ENCODE measurements at places on chromosomes 3 and 15.

GRCh38 chr3:47296562-47297302 lies 14.0 kb downstream of the KLHL18 start:
- no peak for DNase-seq

DNA sequence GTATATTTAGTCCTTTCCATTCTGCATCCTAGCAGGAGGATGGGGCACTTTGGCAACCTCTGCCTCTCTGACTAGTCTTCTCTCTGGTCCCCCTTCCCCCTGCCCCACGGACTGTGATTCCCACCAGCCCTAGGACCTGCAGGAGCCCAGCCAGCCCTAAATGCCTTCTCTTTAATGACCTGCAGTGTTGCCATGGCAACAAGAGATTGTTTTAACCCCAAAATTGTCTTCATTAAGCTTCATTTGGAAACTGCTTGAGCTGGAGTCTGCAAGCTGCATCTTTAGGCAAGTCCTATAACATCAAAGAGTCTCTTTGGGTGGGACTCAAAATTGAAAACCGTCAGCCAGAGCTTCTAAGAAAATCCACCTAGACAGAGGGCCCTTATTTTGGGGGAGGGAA lies 59.7 kb upstream of the ANKRD34C start:
- no peak for DNase-seq

GRCh38 chr3:41198526-41198925 lies 779 bp upstream of the CTNNB1 start:
- DNase-seq = no peak

DNA sequence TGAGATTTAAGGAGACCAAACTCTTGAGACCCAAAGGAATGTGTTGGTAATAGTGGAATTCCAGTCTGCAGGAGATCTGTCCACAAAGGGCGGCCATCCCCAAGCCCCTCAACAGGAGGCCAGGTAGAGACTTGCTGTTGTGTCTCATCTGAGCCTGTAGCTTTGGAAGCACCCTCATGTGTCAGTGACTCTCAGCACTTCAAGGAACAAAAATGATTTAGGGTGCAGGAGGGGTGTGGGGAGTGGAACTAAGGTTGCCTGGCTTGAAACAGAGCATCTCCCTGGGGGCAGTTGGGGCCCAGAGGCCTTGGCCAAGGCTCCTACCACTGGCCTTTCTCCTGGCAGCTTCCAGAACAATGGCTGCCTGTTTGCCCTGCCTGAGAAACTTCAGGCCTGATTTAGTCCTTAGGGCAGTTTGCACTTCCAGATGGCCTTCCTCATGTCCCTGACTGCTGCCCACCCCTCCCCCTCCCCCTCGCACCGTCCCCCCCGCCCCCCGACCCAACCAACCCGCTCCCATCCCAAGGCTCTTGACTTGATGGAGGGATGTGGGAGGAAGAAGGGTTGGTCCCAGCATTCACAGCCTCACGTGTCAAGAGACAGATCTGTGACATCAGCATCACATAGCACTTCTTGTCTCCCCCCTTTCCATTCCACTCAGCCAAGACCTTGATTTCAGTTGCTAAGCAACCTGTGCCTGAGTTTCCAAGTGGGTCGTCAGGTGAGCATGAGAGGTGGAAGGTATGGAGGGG lies 77.1 kb downstream of the CORO2B start:
- no peak for DNase-seq

DNA sequence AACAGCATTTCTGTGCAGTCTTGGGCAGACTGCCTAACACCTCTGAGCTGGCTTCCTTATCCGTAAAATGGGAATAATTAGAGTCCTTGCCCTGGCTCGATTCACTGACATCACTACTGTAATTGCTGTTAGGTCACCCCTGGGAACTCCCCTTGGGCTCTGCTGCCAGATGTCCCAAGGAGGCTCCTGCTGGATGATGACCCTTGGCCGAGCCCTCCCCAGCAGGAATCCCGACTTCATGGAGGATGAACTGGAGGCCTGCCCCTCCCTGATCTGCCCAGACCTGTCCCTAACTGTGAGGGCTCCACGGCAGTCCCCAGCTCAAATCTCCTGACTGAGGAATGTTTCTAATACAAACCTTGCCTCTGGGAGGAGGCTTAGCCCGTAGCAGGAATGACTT lies 18.0 kb downstream of the ESYT3 start:
- DNase-seq = no peak

GRCh38 chr3:121809249-121809648 lies 25.6 kb downstream of the IQCB1 start:
- no peak for DNase-seq

DNA sequence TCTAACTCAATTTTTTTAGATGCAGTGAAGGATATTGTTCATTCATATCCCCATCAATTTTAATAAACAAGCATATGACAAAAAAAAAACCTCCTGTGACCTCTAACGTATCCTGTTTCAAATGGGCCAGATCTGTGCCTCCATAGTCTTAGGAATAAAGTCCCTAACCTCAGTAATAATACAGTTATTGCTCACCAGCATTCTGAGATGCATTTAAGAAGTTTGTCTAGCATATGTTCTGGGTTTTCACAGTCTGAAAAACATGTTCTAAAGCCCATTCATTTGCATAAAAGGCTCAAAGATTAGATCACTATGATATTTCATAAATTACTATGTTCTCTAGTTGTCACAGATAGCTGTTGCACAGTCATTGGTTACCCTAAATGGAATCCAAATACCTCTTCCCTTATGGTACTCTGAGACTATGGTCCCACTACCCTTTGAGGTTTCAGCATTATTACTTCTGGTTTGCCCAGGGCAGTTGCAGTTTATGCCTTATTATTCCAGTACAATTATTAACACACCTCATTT lies 190.1 kb downstream of the ZIC4 start:
- DNase-seq = no peak

DNA sequence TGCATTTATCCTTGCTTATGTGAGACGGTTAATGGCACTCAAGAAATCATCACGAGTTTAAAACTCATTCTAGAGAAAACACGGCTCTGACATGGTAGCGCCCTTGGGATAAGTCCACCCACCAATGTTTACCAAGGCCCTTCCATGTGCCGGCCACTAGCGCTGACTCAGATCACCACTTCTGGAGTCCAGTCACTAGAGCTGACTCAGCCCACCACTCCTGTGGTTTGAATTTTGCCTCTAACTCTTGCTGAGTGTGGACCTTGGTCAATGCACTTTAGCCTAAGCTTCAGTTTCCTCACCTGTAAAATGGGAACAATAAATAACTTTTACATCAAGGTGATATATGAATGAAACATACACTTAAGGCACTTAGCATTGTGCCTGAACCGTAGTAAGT lies 358.4 kb upstream of the PROK2 start:
- peak; percentile 9 for DNase-seq

DNA sequence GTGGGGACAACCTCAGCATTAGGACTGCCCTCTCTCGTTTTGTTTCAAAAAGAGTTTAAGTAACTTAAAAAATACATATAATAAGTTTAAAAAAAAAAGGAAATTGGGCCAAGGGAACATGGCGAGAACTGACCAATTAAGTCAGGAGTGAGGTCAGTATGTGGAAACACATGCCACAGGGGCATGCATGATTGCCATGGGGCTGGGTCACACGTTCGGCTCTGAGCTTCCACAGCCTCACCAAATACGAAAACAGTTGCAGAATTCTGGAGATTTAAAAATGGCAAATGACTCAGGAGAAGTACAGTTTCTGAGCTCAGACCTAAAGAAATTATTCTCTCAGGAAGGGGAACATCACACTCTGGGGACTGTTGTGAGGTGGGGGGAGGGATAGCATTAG lies 24.1 kb downstream of the PDE8A start:
- DNase-seq = no peak

DNA sequence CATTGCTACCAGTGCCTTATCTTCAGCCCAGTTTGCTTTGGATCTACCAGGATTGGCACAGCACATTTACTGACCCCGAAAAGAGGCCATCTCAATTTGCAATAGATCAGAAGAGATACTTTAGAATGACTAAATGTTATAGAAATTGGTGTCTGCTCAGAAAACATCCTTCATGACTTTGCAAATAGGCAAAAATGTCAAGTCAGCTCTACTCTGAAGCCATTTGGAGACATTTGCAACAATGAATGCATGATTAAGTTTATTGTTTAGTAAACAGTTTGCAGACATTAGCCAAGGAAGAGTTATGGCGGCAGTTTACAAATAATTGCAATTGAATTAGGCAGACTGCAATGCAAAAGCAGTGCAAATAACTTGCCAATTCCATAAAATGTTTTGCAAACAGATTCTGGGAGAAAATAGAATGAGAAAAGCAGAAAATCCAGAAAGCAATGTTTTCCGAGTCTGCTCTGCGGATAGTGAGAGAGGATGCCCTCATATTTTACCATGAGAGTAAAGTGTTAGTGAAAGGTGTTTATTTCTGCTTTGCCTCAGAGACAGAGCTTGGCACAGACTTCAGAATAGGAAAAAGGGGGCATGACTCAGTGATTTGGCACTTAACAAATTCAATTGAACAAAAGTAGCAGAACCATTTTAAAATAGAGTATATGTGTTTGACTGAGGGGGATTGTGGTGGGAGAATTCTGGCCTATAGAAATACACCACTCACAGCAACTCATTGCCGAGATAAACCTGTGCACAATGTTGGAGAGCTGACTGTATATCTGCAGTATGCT lies 334.9 kb upstream of the NR2F2 start:
- DNase-seq = peak; percentile 13

DNA sequence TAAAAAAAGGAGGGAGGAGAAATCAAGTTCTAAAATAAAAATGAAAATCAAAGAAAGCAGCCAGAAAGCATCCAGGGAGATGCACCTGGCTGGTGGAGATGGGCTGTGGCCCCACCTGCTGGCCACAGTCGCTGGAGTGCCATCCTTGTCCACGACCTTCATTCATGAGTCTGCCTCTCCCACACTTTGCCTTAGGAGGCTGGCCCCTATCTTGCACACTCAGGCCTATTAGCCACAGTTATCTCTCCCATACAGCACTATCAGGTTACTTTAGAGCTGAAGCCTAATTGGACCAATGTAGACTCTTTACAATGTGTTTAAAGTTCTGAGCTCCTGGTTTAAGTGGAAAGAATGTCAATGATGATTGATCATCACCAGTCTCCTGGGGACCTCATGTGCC lies 392.0 kb upstream of the RORA start:
- peak; percentile 10 for DNase-seq

DNA sequence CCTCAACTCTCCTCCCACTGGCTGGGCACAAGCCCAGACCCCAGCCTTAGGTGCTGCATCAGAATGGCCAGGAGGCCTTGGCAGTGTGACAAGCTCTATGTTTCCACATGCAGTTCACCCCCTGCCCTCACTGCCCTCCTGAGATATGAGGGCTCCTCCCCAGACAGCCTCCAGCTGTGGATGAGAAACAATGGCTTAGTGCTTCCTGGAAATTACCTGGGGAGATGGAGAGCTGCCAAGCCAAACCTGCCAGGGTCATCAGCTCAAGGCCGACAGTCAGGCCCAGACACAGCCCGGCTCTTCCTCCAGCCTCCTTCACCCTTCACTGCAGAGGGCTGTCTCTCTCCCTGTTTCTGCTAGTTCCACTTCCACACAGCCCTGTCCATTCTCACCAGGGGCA lies 76.3 kb downstream of the MYLK start:
- peak; percentile 89 for DNase-seq

DNA sequence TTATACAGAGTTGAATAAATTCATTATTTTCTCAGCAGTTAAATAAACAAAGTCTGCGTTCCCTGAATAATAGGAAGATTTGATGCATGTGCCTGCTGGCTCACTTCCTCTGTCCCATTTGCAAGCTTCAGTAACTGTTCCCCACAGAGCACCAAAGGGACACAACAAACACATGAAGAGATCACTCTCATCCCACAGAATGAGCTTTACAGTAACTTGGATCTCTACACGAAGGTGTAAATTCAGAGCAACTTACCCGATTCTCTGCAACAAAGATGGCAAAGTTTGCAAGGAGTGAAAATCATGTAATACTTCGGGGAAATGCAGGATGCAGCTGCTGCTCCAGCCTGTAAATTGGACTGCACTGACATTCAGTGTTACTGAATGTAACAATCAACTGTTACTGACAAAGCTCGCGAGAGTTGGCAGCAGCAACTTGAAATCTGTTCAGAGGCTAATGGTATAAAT lies at the start of gene BCHE:
Gene BCHE (minus strand): TSS at position 366 of the 468 bp plus-strand sequence. CDS start 6,390 bp downstream, outside the sequence.
- no peak for DNase-seq

- no peak for DNase-seq
Observed at GRCh38 chr3:157225001-157225400, 65.1 kb upstream of the CCNL1 start.

DNA sequence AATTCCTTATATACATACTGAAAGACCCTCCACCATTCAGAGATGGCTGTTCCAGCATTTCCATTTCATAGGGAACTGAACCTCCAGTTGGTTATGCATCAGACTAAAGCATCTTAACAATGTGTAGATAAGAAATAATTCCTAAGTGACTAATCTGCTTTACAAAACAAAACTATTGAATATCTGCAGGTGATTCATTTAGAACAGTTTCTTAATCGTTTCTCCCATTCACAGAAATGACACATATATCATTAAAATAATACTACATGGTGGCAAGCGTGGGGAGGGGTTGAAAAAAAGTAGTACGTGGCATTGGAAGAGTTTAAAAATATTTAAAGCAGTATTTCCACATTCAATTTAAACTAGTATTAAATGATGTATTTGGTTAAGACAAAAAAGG lies 19.5 kb downstream of the COPS2 start:
- peak; percentile 74 for DNase-seq

DNA sequence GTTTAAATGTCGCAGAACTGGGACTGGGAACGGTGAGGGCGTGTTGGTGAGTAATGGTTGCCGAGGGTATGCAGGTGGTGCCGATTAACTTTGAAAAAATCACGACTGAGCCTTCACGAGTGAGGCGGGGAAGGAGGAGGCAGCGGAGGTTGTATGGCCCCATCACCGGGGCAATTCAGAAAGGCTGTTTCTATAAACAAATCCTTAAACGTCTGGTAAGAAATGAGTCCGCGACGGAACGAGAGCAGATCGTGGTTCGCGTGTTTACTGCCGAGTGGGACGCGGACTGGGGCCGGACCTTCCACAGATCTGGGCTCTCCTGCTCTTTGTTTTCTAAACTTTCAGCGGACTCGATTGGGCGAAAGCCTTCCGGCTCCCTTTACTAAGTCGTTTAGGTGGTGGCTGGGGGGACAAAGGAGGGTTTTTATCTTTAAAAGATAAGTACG lies 2.7 kb downstream of the IGF1R start:
- peak; percentile 50 for DNase-seq

DNA sequence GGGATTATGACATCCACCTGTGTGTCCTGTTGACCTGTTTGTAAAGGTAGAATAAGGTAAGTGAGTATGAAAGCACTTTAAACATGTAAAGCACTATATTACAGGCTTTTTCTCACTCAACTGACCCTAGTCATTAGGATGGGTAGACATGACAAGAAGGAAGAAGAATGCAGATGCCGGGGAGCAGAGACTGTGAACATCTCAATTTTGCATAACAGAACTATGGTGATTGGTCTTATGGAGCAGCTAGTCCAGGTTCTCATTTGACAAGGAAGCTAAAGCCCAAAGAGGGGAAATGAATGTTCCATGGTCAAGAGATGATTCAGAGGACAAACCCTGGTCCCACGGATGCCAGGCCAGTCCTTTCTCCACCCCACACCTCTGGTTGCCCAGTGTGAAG lies 200.1 kb upstream of the BCL6 start:
- DNase-seq = no peak

DNA sequence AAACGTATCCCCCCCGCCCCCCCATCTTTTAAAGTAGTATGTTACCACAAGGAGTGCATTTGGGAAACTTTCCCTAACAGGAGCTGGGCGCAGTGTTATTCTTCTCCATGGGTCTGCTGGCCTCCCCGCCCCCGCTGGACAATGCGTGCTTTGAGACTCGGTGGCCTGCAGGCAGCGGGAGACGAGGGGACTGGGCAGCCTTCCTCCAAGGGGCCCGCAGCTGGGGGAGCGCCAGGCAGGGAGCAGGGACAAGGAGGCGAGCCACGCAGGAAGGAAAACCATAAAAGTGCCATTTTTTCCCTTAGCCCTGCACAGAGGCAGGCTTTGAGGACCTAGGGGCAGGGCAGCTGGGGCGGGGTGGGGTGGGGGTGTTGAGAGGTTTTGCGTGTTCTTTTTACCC lies 14.1 kb downstream of the SOX2 start:
- DNase-seq = no peak
